ENCODE measurements at places on chromosomes 4 and X.

- peaks cover 32% of the 10 kb centered on the region for H3K4me1 ChIP-seq
- DNase-seq = no peak
Observed at GRCh38 chrX:150544222-150544787, 24.1 kb upstream of the MTM1 start.

DNA sequence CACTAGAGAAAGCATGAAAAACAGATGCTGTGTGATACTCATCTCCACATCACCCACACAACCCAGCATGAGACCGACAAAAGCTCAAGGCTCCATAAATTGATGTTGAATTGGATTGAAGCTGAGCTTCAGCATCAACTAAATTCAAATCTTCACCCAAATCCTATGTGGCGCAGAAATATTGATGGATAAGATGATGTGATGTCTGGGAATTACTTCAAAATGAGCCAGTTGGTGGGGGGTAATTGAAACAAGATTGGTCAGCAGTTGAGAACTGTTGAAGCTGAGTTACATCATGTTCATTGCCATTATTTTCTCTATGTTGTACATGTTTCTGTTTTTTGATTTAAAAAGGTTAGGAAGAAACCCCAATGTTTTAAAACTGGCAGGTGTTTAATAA is 166.5 kb upstream of the STS start:
- H3K27me3 ChIP-seq = no peaks in the 10 kb centered on the region
- H3K4me1 ChIP-seq = no peaks in the 10 kb centered on the region
- H3K36me3 ChIP-seq = no peaks in the 10 kb centered on the region
- DNase-seq = no peak
- no peak overlapping the region for H3K27ac ChIP-seq

DNA sequence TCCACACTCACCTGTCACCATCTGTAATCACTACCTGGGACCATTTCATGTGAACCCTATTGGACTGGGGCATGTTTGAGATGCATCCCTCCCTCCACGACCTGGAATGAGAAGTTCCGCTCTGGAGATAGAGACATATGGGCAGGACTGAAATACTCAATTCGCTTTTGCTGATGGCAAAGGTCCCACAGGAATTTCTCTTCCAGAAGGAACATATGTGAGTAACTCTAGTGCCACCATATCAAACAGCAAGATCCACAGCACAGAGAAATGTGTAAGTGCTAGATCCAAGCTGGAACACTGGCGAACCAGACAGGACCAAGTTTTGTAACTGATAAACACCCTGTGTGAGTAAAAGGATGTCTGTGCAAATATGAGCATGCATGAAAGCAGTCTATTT is 43.9 kb downstream of the SEL1L3 start:
- no peak overlapping the region for H3K27ac ChIP-seq
- H3K27me3 ChIP-seq = no peaks in the 10 kb centered on the region
- H3K4me1 ChIP-seq = peaks cover 5% of the 10 kb centered on the region
- H3K36me3 ChIP-seq = peaks cover 26% of the 10 kb centered on the region

- no peak overlapping the region for H3K27ac ChIP-seq
- peaks cover 3% of the 10 kb centered on the region for H3K4me1 ChIP-seq
- no peaks in the 10 kb centered on the region for H3K27me3 ChIP-seq
- H3K4me3 ChIP-seq = no peak overlapping the region
Observed at GRCh38 chr4:8732681-8733243, 138.9 kb downstream of the HMX1 start.

GRCh38 chr4:119099227-119099810 is 36.3 kb upstream of the MYOZ2 start:
- no peak for DNase-seq
- no peaks in the 10 kb centered on the region for H3K36me3 ChIP-seq
- H3K27me3 ChIP-seq = peaks cover 19% of the 10 kb centered on the region
- no peak overlapping the region for H3K4me3 ChIP-seq
- no peaks in the 10 kb centered on the region for H3K4me1 ChIP-seq
- no peak overlapping the region for H3K27ac ChIP-seq

DNA sequence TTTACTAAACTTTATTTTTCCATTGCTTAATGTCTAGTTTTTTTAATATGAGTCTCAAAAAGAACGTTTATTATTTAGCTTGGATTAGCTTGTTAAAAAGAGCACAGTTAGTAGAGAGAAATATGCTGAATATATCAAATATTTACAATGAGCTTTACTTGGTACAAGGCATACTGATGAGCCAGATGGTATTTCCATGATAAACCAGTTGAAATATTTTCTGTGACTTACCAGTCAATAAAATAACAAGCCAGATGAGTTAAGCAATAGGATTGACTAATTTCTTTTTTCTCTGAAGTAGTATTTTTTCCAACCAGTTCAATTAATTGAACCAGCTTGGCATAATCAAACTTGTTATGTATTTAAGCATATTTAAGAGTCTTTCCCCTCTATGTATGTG is 134.1 kb downstream of the KLHL34 start:
- no peak for DNase-seq
- no peaks in the 10 kb centered on the region for H3K36me3 ChIP-seq
- H3K27me3 ChIP-seq = no peaks in the 10 kb centered on the region
- no peaks in the 10 kb centered on the region for H3K4me1 ChIP-seq
- H3K27ac ChIP-seq = no peak overlapping the region

GRCh38 chrX:153153516-153153915 is 25.6 kb upstream of the MAGEA1 start:
- H3K27me3 ChIP-seq = peaks cover 18% of the 10 kb centered on the region
- no peak for DNase-seq
- H3K36me3 ChIP-seq = no peaks in the 10 kb centered on the region
- H3K27ac ChIP-seq = no peak overlapping the region
- H3K4me3 ChIP-seq = no peak overlapping the region
- no peaks in the 10 kb centered on the region for H3K4me1 ChIP-seq

GRCh38 chrX:38236901-38237615 is 16.4 kb upstream of the SRPX start:
- DNase-seq = no peak
- H3K4me1 ChIP-seq = no peaks in the 10 kb centered on the region
- no peak overlapping the region for H3K4me3 ChIP-seq
- peaks cover 29% of the 10 kb centered on the region for H3K27me3 ChIP-seq
- H3K27ac ChIP-seq = no peak overlapping the region
- no peaks in the 10 kb centered on the region for H3K36me3 ChIP-seq

GRCh38 chr4:80989921-80990544 is 40.5 kb upstream of the BMP3 start:
- H3K27me3 ChIP-seq = peaks cover 15% of the 10 kb centered on the region
- peak; percentile 61 for DNase-seq
- H3K36me3 ChIP-seq = no peaks in the 10 kb centered on the region

- no peak overlapping the region for H3K27ac ChIP-seq
- H3K27me3 ChIP-seq = no peaks in the 10 kb centered on the region
- DNase-seq = no peak
- H3K36me3 ChIP-seq = no peaks in the 10 kb centered on the region
- no peaks in the 10 kb centered on the region for H3K4me1 ChIP-seq
- no peak overlapping the region for H3K4me3 ChIP-seq
Observed at GRCh38 chr4:149791851-149792250, 23.8 kb downstream of the IQCM start.

DNA sequence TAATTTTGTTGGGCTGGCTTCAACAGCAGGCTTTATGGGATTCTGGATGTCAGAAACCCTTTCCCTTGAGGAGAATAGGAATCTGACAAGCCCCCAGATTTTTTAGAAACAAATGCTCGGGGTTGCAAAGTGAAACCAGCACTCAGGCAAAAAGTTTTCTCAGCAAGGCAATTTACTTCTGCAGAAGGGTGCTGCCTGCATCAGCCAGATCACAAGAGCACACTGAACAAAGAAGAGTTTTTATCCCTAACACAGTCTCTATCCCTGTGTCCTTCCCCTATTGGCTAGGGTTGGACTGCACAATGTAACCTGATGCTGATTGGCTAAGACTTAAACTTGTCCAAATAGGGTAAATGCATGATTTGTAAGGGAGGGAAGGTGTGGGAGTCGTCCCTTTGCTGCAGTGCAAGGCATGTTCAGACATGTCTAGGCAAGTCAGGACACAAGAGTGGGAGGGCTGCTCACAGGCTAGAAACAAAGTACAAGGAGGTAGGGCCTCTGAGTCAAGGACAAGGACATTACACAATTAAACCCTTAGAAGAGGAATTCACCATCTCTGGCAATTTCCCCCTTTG is 175.8 kb downstream of the CCNG2 start:
- DNase-seq = no peak
- no peaks in the 10 kb centered on the region for H3K27me3 ChIP-seq
- no peak overlapping the region for H3K27ac ChIP-seq
